ENCODE measurements at places on chromosomes 7 and 10.

- no peak for DNase-seq
Measured at GRCh38 chr10:32846974-32847373, 111.1 kb downstream of the ITGB1 start.

DNA sequence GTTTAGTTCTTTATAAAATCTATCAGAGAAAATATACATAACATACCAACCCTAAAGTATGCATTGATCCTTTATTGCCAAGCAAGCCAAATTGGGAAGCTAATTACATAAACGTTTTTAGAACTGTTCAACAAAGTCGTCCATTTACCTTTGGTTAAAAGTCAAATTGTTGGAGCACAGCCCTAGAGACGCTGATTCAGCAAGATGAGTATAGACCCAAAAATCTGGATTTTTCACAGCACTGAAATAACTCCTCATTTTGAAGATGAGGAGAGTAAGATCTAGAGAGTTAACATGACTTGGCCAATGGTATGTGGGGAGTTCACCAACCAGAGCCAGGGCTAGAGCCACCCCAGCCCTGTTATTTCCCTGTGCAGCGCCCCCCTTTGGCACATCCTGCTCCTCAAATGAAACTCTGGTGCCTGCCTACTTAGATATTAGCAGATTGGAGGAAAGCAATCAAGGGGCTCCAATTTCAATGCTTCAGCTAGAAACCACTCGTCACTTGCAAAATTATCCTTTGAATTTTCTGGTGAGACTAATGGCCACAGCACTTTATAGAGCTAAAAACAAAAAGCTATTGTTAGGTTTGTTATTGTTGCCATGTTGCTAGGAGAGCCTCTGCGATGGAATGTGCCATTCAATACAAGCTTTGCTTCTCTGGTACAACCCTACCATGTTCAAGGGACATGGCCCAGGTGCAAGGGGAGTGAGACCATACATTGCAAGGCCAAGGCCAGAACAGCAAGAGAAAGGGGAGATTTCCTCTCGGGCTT lies 132.6 kb upstream of the ZEB1 start:
- no peak for DNase-seq

GRCh38 chr7:69885431-69885830 lies 287.2 kb downstream of the AUTS2 start:
- no peak for DNase-seq

GRCh38 chr10:53069013-53069412 lies 296.4 kb upstream of the MBL2 start:
- no peak for DNase-seq

- no peak for DNase-seq
Measured at GRCh38 chr10:34154383-34154900, 660.7 kb downstream of the PARD3 start.

DNA sequence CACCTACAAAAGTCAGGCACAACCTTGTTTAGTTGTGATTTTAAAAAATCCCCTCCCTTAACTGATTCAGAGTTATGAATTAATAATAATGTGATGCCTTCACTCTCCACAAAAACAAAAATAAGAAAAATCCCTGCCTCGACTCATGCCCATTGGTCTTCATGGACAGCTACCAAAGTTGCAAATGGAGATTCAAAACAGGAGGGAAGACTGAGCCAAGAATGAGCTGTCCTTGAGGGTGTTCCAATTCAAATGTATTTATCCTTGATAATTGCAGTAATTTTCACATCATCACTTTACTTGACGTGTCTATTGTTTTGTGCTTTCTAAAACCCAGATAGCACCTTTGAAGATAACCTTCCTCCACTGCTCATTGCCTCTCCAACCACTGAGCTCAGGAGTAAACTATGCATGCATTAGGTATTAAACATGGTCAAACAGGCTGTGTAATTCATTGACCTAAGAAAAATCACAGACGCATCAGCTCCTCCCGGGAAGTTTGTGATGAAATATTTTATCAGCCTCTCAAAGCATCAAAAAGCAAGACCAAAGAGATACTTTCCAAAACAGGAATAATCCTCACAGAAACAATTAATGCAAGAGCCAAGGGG lies 712.7 kb upstream of the IGFBP3 start:
- DNase-seq: no peak

DNA sequence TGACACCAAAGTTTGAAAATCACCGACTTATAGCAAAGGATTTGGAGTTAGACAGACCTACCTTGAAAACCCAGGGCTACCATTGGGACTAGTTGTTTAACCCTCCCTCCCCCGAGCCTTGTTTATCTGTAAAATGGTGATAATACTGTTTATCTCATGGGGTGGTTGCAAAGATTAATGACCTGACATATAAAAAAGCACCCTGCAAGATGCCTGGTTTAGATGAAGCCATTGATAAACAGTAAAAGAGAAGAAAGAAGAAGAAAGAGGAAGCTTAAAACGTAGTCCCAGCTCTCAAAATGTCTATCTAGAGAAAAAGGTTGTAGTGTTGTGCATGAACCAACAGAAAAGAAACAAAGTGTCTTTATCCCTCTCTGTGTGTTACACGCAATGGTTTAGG lies 145.7 kb downstream of the FGFR2 start:
- no peak for DNase-seq

DNA sequence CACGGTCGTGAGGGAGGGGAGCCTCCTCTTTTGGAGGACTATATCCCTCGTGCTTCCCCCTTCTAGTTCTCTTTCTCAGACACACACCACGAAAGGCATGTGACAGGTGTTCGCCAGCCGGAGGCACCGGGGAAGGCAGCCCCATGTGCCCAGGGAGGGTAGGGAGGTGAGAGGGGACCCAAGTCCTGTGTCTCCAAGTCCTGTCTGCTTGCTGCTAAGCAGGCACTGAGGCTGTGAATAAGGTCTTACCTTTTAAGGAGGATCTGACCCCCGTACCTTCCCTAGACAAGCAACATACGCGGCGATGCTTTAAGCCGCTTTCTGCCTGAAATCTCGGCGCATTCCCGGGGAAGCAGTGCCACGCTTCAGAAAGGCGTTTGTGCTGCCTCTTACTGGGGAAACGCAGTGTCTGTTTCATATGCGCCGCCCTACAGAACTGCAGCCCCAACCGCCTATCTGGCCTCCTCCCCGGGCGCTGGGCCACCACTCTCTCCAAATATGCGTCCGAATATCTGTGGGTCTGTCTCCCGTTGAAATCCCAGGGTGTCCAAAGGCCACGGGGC lies 770 bp downstream of the PLXNA4 start:
- no peak for DNase-seq

DNA sequence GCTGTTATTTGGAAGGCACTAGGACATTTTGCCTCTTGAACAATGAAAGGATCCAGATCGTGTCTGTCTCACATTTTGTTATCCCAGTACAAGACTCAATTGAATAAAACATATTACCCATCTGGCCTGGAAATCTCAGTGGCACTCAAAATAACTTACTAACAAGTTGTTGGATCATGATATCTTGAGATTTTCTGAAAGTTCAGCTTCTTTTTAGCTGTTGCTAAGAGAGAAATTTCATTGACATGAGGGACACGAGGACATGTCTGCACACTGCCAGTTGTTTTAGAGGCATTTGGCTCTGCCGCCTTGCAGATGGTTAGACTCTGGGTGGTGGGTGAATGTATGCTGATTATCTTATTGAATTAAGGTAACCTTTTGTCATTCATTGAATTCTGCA lies 41.0 kb downstream of the KAT6B start:
- no peak for DNase-seq

DNA sequence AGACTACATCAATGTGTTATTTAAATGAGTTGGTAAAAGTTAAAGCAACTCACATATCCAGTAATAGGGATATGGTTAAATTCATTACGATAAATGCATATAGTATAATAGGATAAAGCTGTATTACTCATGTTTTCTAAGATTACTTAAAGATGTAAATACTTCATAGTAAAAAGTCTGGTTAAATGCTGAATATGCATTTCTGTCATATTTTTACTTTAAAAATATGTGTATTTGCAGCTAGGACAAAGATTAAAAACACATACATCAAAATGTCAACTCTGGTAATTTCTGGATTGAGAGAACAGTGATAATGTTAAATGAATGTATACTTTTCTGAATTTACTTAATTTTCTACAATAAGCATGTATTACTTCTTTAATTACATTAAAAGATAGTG lies 15.1 kb downstream of the PPP1R9A start:
- DNase-seq: no peak

DNA sequence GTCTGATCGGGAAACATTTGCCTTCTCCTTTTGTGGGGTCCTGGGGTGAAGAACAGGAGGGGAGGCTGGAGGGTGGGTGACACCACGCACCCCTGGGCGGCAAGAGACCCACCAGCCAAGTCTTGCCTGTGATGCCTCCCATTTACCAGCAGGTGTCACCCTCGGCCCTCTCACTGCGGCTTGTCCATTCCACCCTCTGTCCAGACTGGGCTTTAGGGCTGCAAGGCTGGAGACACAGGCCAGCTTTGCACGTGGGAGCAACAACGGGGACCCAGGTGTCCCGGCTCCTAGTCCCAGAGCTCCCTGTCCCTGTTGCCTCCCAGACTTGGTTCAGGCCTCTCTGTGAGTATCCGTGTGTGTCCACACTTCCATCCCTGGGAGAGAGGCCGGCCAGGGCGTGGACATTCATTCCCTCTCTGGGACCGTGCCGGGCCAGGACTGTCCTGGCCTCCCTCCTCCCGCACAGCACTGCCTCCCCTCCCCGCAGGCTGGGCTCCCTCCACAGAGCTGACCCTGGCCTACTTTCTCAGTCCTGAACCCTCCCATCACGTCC lies 36.2 kb upstream of the GTF2IRD1 start:
- peak; percentile 27 for DNase-seq

DNA sequence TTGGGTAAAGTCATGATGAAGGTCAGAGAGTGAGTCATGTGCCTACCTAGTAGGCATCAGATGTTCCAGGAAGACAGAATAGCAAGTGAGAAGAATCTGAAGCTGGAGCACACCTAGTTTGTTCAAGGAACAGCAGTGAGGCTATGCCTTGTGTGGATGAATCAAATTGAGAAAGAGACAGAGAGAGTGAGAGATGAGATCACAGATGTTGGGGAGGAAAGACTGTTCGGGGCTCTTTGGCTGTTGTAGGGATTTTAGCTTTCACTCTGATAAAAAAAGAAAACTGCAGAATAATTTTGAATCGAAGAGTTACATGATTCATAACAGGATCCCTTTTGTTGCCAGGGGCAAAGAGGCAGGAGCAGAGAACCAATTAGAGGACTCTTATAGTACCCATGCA lies 6.3 kb downstream of the LIPF start:
- no peak for DNase-seq

DNA sequence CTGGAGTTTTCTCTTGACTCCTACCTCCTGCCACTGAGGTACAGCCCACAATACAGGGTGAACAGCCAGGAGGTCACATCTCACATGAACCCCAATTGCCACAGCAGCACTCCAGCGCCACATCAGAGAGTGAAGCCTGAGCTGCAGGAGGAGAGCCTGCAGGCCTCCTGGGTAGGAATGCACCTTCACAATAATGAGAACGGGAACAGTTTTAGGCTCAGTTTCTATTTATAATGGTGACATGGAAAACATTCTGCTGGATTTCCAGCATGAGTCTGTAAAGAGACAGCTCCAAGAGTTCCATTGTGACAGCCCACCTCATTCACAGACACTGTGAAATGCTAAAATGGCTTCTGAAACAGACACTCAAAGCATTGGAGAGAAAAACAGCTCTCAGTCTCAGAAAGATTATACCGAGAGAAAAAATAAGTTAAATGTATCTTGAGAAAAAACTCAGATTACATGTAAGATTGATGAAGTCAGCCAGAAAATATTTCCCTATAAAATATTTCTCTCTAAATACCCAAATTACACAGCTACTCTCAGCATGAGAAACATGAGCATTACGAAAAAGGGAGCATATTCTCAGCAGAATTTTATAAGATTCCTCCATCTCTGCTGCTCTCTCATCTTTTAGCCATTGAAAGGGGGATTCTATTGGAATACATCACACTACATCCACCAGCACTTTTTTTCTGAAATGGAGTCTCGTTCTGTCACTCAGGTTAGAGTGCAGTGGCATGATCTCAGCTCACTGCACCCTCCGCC lies 11.3 kb downstream of the ZNF680 start:
- no peak for DNase-seq

GRCh38 chr7:142431491-142431890 lies 173.6 kb upstream of the PRSS58 start:
- DNase-seq: no peak

DNA sequence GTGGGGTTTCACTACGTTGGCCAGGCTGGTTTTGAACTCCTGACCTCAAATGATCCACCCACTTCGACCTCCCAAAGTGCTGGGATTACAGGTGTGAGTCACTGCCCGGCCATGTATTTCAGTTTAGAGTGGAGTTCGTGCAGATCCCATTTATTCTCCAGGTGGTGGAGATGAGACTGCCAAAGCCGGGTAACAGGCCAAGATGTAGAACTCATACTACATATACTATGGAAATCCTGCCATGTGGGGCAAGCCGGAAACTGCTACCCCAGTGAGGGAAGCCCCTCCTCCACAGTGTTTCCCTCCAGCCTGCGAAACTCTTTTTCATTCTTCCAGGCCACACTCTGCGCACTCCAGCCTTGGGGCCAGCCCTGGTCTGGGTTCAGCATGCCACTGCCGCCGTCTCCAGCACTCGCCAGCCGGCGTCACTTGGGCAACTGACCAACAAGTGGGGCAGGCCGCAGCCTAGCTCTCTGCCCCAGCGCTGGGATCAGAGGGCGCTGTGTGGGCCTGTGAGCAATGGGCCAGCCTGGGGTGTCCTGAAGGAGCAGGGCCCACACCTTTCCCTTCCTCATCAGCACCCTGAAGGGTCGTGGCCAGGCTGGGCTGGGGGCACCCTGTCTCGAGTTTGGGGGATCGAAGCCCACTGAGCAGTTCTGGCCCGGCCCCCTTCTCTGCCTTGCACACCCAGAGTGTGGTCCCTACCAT lies 122.0 kb downstream of the TRRAP start:
- DNase-seq: no peak

GRCh38 chr10:34812771-34813170 lies 2.3 kb downstream of the PARD3 start:
- no peak for DNase-seq

DNA sequence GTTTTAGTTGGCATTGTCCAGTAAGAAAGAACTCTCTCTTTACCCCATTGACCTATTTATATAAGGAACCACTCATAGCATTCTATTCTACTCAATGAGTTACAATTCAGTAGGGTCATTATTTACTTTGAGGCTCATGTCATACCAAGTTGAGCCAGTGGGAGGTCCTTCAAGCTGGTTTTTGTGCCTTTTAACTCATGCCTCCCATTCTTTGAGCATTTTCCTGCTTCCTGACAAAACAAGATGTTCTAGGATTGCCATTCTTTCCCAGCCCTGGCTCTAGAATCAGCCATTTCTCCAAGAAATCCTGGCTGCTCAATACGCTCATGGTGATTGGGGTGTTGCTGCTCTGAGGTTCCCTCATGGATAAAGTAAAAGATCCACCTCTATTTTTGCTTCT lies 250.1 kb downstream of the ABCA13 start:
- DNase-seq: no peak

GRCh38 chr7:85191383-85191782 lies 4.5 kb upstream of the SEMA3D start:
- DNase-seq: no peak

DNA sequence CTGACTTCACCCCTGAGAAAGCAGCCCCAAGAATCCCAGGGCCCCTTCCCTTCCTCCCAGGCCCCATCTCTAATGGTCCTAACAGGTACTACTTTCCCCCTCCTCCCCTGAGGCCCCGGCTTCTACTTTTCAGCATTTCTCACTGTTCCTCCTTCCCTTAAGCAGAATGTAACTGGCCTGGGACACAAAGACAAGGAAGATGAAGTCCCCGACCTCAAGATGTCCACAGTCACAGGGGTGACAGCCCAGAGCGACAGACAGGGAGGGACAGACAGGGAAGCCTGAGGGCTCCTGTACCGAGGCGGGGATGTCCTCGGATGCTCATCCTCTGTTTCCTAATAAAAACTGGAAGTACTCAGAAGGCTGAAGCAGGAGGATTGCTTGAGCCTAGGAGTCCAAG lies 11.6 kb downstream of the AOC1 start:
- no peak for DNase-seq

GRCh38 chr7:134891262-134891695 lies 95.0 kb upstream of the AGBL3 start:
- DNase-seq: no peak

Measured in stimulated activated CD8-positive, alpha-beta memory T cell treated with anti-CD3 and anti-CD28 coated beads, Interleukin-7, amount 100 ng/mL, for 4 hours (primary cell).